A673 (cell line): ENCODE measurements at places on chromosomes 5 and 9. TPM values are rescaled to one million over a fixed set of nuclear protein-coding genes. Genes with fewer than 3 reads are reported as not detected.

GIN1 gene
- 8.0 and 12.5 TPM in 2 replicates for total RNA-seq

ACTL7B gene
- not detected in 2 replicates for total RNA-seq

SLC1A1 gene
- total RNA-seq = 8.5 and 8.7 TPM in 2 replicates

PLPPR1 gene
- not detected in 2 replicates for total RNA-seq

EQTN gene
- total RNA-seq = not detected in 2 replicates

SPATA31D4 gene
- total RNA-seq = not detected in 2 replicates

CCIN gene
- total RNA-seq = not detected in 2 replicates

IFNA21 gene
- not detected in 2 replicates for total RNA-seq

SLC25A2 gene
- 0.88 and 1.0 TPM in 2 replicates for total RNA-seq

NEURL1B gene
- total RNA-seq = 5.1 and 5.7 TPM in 2 replicates

ANKS6 gene
- 14.4 and 20.5 TPM in 2 replicates for total RNA-seq

WWC1 gene
- total RNA-seq = 8.2 and 8.8 TPM in 2 replicates

TMEM232 gene
- total RNA-seq = 0.82 and 1.6 TPM in 2 replicates

MAMDC2 gene
- not detected in 2 replicates for total RNA-seq

CAMK4 gene
- total RNA-seq = 0.42 and 0.88 TPM in 2 replicates

DRD1 gene
- 0.77 and 0.85 TPM in 2 replicates for total RNA-seq

FYB1 gene
- total RNA-seq = not detected in 2 replicates

PCDHA10 gene
- 11.5 and 11.6 TPM in 2 replicates for total RNA-seq

C9 gene
- not detected in 2 replicates for total RNA-seq

RAD23B gene
- total RNA-seq = 146 and 151 TPM in 2 replicates

MCIDAS gene
- total RNA-seq = 0.47 and 1.2 TPM in 2 replicates

HRCT1 gene
- total RNA-seq = 0.33 TPM in 1 of 2 replicates, not detected in the other

FOXI1 gene
- total RNA-seq = not detected in 2 replicates

BARHL1 gene
- not detected in 2 replicates for total RNA-seq

SPATA31C1 gene
- total RNA-seq = not detected in 2 replicates

IER5L gene
- 12.1 and 14.0 TPM in 2 replicates for total RNA-seq

ARAP3 gene
- total RNA-seq = 4.1 and 4.6 TPM in 2 replicates

GPX8 gene
- total RNA-seq = 52.2 and 54.7 TPM in 2 replicates

SLC34A1 gene
- total RNA-seq = not detected in 2 replicates

DMRTA1 gene
- 0.41 and 0.61 TPM in 2 replicates for total RNA-seq

SPINK13 gene
- total RNA-seq = not detected in 2 replicates

SH3RF2 gene
- total RNA-seq = 21.1 and 22.9 TPM in 2 replicates

DEPDC1B gene
- total RNA-seq = 32.8 and 34.9 TPM in 2 replicates

SLC23A1 gene
- not detected in 2 replicates for total RNA-seq

GOLM1 gene
- 84.2 and 86.1 TPM in 2 replicates for total RNA-seq

MYO10 gene
- total RNA-seq = 194 and 202 TPM in 2 replicates

CD274 gene
- total RNA-seq = 0.33 and 0.62 TPM in 2 replicates

RAB3C gene
- 0.07 and 0.64 TPM in 2 replicates for total RNA-seq

ZBED3 gene
- 9.9 and 10.4 TPM in 2 replicates for total RNA-seq

PLEKHG4B gene
- 0.28 and 0.33 TPM in 2 replicates for total RNA-seq

VDAC1 gene
- 354 and 367 TPM in 2 replicates for total RNA-seq

CARD6 gene
- total RNA-seq = 7.1 and 8.9 TPM in 2 replicates

CCDC112 gene
- total RNA-seq = 13.4 and 14.2 TPM in 2 replicates

PCDHGA8 gene
- 2.2 and 2.6 TPM in 2 replicates for total RNA-seq

AJM1 gene
- 1.8 and 2.0 TPM in 2 replicates for total RNA-seq

CNTFR gene
- 3.7 and 4.5 TPM in 2 replicates for total RNA-seq

SLCO6A1 gene
- not detected in 2 replicates for total RNA-seq

SLC25A48 gene
- not detected in 2 replicates for total RNA-seq

PCDHGA9 gene
- total RNA-seq = 5.0 and 6.6 TPM in 2 replicates

PCDH12 gene
- total RNA-seq = 0.57 and 0.75 TPM in 2 replicates

DBH gene
- not detected in 2 replicates for total RNA-seq

VLDLR gene
- 4.5 and 4.8 TPM in 2 replicates for total RNA-seq
